AG04450 (cell line): ENCODE measurements at places on chromosomes 4 and X.
A peak's percentile ranks its signal among the peaks of the same experiment; 100 is the strongest.

GRCh38 chr4:41652971-41653370 is 95.6 kb downstream of the PHOX2B start:
- no peak for DNase-seq

DNA sequence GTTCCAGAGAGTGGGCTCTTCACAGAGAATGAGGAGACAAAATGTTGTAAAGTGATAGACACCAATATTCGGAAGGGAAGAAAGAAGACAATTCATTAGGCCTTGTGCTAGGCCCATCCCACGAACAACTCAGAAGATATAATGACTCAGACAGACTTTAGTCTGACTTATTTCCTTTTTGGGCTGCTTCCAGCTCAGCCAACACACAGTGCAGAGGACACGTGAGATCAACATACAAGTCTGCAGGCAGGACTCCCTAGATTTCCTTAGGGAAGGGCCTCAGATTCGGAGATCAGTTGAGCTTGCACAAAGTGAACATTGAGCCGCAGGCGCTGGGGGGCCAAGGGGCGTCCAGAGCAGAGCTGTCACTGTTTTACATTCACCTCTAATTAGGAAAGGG is 290.7 kb upstream of the TENM3 start:
- peak; percentile 84 for DNase-seq

- no peak for DNase-seq
Measured at GRCh38 chrX:153634832-153635231, 12.2 kb upstream of the DUSP9 start.

GRCh38 chrX:134929808-134930207 is 61.0 kb upstream of the SMIM10 start:
- DNase-seq: no peak

DNA sequence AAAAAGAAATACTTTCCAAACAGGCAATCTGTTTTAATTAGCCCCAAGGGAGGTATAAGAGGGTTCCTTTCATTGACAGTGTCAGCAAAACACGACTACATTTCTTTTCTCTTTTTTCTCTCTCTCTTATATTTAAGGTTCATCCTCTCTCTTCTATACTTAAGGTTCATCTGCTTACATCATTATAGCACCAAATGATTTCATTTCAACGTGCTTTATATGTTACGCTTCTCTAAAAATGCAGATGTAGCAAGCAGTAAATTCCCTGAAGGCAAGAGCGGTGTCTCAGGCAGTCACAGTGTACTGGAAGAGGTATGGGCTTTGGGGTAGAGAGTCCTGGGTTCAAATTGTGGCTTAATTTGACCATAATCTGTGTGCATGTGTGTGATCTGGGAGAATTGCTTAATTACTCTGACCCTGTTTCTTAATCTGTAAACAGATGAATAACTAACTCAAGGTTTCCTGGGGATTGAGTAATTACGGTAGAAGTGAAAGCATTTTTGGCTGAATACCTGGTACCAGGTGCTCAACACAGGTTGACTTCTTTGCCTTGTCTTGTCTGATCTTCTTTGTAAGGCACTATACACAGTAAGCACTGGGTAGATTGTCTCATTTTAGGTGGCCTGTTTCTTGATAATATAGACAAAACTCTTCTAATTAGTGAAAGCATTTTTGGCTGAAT is 180.8 kb downstream of the SPRY1 start:
- no peak for DNase-seq

DNA sequence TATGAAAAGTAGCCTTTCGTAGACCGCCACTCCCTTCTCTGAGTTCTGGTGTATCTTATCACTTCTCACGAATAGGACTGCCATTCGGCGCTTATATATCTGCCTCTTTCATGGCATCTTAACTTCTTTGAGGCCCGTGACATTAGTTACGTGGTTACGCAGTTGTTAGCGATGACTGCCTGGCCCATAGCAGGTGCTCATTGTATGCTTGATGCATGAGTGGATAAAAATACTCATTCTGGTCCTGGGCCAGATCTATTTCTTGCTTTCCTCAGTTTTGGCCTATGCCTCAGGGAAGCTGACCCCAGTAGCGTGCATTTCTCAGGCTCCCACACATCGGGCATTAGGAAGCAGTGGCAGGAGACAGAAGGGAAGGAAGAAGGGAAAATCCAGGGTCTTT is 60.7 kb upstream of the PITX2 start:
- DNase-seq: no peak

DNA sequence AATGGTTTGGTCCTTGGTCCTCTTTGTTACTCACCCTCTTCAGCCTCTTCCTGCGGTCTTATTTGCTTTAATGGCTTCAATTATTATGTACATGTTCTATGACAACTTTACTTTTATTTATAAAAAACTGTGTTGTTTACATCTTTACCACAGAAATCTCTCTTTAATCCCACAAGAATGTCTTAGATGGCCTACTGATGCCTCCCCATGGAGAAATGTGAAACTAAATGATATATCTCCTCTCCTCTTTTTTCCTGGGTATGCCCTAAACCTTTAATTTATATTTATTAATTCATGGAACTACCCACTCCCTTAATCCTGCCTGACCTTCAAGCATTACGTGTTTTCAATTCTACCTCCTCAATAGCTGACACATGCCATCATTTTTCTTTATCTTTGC is 573.2 kb downstream of the CENPC start:
- DNase-seq: no peak

GRCh38 chr4:42751587-42751986 is 94.7 kb upstream of the ATP8A1 start:
- DNase-seq: no peak

DNA sequence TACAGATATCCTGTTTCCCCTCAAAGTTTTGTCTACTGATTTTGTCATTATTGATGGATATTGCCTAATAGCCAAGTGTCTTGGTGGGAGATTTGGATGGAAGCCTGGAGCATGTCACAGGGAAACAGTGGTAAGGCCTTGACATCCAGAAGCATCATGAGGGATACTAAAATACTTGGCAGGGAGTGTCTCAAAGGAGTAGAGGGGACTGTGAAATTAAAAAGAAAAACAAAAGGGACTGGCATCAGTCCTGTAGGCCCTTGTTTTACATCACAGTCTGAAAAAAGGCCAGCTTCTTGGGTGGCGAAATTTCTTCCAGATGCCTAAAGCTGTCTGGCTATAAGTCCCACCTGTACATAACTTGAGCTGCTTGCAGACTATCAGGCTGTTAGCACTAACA is 83.8 kb downstream of the GUCY2F start:
- no peak for DNase-seq

- no peak for DNase-seq
Measured at GRCh38 chr4:169952236-169953002, 73.8 kb downstream of the MFAP3L start.

GRCh38 chrX:132671229-132671641 is 182.4 kb upstream of the MBNL3 start:
- DNase-seq: no peak

GRCh38 chrX:129908636-129909035 is 2.7 kb downstream of the UTP14A start:
- no peak for DNase-seq

DNA sequence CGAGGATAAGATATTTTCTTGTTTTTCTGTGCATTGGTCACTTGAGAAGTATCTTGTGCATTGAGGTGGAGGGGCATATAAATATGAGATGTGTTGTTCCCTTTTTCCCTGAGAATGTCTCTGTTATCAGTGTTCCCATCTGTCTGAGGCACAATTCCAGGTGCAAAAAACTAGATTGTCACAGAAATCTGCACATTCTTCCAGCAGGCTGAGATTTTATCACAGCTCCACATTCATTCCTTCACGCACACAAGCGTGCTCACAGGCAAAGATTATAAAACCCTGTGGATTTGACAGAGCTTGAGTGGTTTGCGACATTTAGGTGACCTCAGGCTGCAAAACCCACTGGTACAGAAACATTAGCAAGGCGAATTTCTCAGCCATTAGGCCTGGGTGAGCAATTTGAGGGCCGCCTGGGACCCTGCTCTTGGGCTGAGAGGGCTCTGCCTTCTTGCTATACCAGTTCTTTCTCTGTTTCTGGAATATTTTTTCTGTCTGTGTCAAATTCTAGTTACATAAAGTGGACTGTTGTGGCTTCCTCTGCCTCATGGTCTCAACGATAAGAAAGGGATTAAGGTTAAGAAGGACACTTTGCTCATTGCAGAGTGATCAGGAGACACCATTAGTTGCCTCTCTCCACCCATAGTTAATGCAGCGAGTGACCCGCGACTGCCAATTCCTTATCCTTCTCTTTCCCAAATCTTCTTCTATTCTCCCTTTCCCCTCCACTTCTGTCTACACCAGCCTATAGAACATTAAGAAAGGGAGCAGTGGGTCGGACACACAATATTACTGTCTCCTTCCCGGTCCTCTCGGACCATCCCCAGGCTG is 86.7 kb upstream of the C1QTNF7 start:
- DNase-seq: no peak

GRCh38 chrX:18875256-18875878 is 108.5 kb downstream of the PHKA2 start:
- DNase-seq: no peak

- DNase-seq: no peak
Measured at GRCh38 chr4:106258145-106259045, 57.6 kb downstream of the TBCK start.

GRCh38 chr4:53695540-53696463 is 104.5 kb upstream of the LNX1 start:
- DNase-seq: no peak

GRCh38 chr4:164828955-164829354 is 48.0 kb upstream of the APELA start:
- no peak for DNase-seq

DNA sequence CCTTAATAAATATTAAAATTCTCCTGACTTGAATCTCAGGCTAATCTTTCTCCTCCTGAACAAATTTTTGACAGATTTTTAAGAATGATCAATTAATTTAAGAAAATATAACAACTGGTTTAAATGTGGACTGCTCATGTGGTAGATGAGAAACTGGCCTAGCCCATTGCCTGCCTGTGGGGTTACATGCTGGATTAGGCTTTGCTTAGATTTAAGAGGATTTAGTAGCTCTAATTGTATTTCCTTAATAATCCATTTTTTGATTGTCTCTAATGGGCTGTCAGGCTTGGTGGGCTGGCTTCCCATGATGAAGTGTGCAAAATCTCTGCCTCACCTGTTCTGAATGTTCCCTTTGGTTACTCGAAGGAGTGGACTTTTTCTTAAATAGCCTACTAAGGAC is 27.8 kb upstream of the LIMCH1 start:
- no peak for DNase-seq

GRCh38 chr4:138689187-138689586 is 326.4 kb upstream of the NOCT start:
- no peak for DNase-seq
